ENCODE measurements at places on chromosomes 6 and 20.

DNA sequence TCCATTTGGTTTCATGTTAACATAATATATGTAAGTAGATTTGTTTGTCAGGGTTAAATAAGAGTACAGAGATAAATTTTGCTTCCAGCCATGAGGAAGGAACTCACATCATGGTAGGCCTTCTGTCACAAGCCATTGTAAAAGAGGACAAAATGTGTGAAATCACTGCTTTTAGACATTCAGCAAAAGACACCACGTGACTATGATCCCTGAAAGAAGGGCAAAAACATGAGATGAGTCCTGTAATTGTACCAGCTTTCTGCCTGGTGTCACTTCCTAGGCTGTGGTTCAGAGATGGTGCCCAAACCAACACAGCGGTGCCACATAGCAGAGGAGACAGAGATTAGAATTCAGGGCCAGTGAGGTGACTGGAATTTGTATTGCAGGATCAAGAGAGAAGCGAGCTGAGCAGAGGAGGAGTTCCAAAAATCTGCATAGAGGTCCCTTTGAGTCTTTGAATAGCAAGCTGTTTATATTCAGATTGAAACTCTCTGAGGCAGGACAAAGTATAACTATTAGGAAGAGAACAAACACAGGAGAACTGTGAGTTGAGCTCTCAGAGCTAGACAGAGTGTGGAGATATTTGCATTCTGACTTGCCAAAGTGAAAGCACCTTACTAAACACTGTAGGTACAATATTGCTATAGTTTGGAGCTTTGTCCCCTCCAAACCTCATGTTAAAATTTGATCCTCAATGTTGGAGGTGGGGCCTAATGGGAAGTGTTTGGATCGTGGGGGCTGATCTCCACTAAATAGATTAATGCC is 52.6 kb upstream of the PDE7B start:
- no peak for DNase-seq

- no peak for DNase-seq
Measured at GRCh38 chr6:11631008-11631407, 93.5 kb downstream of the TMEM170B start.

GRCh38 chr6:36120539-36120938 is 9.8 kb upstream of the MAPK13 start:
- peak; percentile 75 for DNase-seq

- DNase-seq, result peak; percentile 62
Measured at GRCh38 chr6:75526502-75527127, 33.0 kb upstream of the FILIP1 start.

GRCh38 chr6:155382338-155382685 is 68.0 kb upstream of the TFB1M start:
- DNase-seq, result no peak

DNA sequence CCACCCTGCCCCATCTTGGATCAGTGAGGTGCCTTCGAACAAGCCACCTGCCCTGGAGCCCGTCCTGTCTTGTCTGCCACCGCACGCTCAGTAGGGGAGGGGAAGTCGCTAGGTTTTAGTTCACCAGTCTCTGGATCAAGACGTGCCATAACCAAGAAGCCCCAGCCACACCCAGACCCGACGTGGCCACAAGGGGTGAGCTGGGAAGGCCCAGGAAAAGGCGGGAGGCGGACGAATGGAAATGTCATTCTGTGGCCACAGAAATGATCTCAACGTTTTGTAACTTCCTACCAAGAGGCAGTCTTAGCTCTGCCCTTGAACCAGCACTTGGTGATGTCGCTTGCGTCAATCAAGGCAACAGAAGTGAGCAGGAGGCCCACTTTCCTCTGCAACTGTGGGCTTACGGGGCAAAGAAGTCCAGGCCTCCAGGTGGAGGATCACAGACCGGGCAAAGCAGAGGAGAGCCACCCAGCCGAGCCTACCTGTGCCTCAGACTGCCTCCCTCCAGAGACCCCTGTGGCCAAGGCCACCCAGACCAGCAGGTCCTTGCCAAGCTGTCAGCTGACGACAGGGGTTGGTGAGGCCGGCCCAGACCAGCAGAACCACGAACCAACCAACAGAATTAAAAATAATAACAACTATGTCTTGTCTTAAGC is 14.5 kb downstream of the GMEB2 start:
- DNase-seq, result no peak

- no peak for DNase-seq
Measured at GRCh38 chr6:6695625-6696276, 107.2 kb downstream of the LY86 start.

DNA sequence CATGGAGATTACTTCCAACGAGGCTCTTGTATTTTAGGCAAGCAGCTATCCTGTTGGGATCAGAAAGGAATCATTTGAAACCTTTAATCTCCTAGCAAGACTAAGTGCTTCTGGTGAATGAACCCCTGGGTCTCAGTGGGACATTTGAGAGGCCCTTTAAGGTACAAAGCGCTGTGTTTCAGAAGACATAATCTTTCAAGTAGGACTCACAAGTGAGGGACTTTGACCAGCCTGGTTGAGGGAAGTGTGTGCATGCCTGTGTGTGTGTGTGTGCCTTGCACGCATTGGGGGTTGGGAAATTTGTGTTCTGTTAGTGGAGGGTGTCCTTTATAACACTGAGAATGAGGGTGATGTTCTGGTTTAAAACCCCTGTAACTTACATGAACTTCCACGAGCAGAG is 64.4 kb upstream of the KCNG1 start:
- DNase-seq, result no peak

DNA sequence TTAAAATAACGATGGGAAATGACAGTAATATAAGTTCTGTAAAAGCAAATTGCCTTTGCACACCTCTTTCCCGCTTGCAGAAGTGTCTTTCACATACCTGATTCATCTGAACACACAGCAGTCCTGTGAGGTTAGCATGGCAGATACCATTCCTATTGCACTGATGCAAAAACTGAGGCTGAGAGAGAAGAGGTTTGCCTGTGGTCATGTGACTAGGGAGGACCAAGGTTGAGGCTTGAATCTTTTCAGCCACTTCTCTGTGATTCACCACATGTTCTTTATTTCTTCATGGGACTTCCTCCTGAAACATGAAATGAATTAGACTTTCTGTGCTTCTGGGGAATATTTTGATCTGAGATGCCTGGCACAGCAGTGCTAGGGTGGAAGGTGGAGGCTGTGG is 92.9 kb downstream of the VEGFA start:
- DNase-seq, result no peak

DNA sequence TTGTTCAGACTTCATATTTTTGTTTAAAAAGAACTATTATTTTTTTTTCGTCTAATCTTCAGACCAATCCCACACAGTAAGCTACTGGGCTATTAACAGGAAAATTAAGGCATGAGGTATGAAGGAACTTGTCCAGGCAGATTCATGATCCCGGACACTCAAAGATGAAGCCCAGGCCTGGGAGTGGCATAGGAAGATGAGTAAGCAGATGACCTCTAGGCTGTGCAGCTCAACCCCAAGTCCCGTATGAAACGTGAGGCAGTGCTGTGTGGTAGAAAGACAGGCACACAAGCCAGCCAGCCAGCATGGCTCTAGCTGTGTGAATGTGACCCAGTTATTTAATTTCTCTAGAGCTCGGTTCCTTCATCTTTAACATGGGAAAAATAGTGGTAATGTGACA is 231.9 kb downstream of the CLIC5 start:
- DNase-seq, result no peak

DNA sequence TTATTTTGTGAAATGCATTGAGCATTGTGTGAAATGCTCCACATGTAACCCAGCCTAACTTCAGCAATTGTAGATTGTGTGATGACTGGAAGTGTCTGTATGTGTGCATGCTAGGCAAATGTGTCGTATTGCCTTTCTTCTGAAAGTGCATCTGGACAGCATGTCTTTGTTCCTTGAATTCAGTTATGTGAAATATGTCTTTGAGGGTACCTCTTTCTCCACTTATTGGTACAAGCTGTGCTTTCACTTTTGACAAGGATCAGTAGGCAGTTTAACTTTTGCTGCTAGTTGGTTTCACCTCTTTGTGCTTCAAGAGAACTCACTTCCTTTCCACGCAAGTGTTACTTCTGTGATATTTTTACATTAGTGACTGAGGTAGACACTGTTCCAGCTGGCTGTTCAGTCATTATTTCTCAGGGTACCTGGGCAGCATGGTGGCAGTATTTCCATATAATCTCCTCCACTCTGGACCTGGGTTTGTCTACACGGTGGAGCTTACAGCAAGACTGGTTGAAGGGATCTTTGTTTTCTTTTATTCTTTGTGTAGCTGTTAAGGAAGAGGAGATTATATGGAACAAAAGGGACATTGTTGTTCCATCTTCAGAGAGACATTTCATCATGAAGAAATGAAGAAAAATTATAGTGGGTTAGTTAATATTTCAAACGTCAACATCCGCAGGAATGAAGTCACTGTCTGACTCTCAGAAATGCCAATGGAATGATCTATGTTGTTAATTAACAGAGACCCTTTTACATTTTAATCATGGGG is 175.4 kb downstream of the UTRN start:
- no peak for DNase-seq

GRCh38 chr6:95882371-95882770 is 133.4 kb upstream of the FUT9 start:
- no peak for DNase-seq

- DNase-seq, result no peak
Measured at GRCh38 chr6:107827541-107827940, 3.4 kb upstream of the SCML4 start.

DNA sequence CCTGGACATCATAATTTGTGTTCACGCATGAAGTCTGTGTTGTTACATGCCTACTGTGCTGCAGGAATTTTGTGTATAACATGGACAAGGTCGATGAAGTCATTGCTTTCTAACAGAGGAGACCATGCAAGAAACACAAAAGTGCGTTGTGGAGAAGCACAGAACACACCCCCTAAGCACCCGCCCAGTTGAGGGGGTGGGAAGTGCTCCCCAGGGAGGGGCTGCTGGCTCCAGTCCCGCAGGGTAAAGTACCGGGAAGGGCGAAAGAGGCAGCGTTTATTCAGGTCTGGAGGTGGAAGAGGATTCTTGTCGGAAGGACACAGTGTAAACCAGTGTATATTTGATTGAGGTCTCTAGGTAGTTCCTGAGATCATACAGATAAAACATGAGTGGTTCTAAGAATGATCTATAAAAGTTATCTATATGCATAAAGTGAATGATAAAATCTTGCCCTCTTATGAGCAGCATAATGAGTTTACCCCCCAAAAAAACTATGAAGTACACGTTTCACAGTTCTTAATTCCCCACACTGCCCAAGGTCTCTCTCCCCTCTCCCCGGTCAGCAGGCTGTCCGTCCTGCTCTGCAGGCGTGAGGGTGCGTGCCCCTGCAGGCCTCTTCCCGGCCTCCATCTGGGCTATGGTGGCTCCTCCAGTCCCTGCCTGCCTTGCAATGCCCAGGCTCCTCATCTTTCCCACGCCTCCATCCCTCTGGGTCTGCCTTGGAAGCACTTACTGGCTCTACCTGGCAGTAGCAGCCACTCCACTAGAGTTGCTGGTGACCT is 159.7 kb downstream of the THBS2 start:
- DNase-seq, result no peak

- DNase-seq, result no peak
Measured at GRCh38 chr6:100099189-100100074, 105.4 kb upstream of the MCHR2 start.

- DNase-seq, result peak; percentile 26
Measured at GRCh38 chr6:90538278-90539046, 48.4 kb downstream of the MAP3K7 start.

DNA sequence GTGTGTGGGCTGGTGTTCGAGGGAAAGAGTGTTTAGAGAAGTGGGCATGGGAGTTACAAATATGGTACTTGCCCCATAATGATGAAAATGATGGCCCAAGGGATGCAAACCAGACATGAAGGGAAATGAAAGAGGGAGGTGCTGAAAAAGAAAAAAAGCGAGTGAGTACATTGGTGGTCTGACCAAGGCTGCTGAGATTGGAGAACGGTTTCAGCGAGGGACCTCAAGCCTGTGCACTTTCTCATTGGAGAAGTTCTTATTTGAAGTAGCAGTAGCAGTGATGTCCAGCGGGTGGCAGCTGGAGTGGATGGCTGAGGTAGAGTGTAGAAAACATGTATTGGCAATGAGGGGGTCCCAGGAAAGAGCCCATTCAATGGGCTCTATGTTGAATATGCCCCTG is 54.8 kb downstream of the TNFAIP3 start:
- DNase-seq, result no peak

- no peak for DNase-seq
Measured at GRCh38 chr6:27582928-27583725, 110.2 kb upstream of the ZNF184 start.

GRCh38 chr20:56443654-56444540 is 24.5 kb upstream of the RTF2 start:
- DNase-seq, result no peak

DNA sequence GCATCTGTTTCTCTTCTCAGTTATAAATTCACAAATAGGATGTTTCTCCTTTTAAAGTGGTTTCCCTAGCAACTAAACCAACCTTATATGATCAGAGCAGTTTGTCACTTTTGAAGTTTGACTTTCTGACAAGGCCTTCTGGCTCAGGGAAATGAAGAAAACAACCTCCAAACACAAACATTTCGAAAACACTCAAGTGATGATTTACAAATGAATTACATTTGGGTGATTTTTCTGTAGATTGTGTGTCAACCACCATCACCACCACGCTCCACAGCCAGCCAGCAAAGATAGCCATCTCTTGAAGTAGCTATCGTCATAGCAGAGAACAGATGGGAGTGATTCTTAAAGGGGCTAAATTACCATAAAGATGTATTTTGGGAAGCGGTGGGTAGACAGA is 16.5 kb upstream of the MLIP start:
- no peak for DNase-seq

- no peak for DNase-seq
Measured at GRCh38 chr20:25084626-25085187, 2.8 kb upstream of the VSX1 start.

- DNase-seq, result no peak
Measured at GRCh38 chr6:84344005-84344404, 116.6 kb upstream of the CEP162 start.

DNA sequence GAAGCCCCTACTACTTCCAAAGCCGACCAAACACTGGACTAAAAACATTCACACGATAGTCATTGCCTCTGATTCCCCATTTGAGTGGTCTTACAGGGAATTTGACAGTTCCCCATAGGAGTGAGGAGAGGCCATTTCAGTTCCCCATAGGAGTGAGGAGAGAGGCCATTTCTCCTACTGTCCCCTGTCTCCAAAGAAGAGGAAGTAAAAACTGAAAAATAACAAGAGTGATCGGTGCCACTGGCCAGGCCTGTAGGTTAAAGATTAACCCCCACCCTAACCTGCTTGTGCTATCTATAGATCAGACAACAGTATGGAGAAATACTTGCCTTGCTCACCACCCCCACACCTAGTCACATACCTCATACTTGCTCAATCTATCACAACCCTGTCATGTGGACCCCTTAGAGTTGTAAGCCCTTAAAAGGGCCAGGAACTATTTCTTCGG is 204.0 kb upstream of the MOCS1 start:
- peak; percentile 62 for DNase-seq

GRCh38 chr6:40799296-40800140 is 212.4 kb upstream of the LRFN2 start:
- no peak for DNase-seq

- DNase-seq, result no peak
Measured at GRCh38 chr6:77401231-77401630, 62.1 kb downstream of the HTR1B start.

- DNase-seq, result no peak
Measured at GRCh38 chr20:50533061-50533460, 22.9 kb downstream of the PTPN1 start.
